ENCODE measurements at places on chromosomes 4 and X.

DNA sequence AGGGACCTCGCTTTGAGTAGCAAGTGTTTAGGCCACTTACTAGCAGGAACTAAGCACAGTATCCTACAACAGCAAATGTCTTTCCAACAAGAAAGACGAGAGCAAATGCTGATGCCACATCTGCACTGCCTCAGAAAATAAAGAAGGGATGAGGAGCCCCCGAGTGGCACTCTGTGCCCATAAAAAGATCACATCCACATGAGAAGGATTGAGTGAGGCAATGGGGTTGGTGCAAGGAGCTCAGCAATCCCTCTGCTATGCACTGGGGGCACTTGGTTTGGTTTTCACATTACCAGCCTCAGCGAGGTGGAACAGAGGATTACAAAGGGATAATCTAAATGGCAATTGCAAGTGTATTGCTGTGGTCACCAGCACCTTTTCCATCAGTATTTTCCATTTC is 252.8 kb upstream of the SLC7A11 start:
- no peak for DNase-seq

DNA sequence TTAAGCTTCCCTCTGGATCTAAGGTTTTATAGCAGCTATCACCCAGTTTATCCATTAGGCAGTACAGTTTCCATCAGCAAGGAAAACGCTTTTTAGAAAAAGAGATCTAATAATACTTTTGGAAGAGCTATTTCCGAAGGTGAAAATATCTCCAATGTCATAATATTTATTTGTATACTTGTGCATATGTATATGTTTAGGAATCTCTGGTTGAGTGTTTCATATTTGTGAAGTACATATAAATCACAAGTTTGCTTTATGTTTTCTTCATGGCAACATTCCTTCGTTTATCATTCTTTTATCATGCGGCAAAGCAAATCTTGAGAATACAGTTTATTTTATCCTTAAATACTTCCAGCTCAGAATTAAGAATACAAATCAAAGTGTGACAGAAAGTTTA is 6.2 kb upstream of the PCDH18 start:
- no peak for DNase-seq

DNA sequence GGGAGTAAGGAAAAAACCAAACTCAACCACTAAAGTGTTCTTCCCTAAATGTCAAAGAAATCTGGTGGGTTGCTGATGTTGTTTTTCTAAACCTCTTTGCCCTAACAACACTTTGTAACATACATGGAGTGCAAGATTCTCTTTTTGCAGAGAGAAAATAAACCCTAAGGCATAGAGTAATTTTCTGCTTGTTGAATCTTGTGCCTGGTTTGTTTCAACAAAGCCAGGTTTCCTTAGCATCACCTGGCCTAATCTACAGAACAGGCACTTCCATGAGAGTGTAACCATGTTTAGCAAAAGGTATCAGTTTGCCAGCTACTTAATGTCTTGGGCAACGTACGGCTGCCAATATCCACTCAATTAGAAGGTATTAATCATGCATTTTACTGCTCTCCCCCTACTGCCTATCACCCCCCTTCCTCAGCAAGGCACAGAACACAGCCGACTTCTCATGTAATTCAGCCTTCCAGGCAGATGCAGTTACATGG is 219.2 kb downstream of the MAML3 start:
- DNase-seq = no peak

DNA sequence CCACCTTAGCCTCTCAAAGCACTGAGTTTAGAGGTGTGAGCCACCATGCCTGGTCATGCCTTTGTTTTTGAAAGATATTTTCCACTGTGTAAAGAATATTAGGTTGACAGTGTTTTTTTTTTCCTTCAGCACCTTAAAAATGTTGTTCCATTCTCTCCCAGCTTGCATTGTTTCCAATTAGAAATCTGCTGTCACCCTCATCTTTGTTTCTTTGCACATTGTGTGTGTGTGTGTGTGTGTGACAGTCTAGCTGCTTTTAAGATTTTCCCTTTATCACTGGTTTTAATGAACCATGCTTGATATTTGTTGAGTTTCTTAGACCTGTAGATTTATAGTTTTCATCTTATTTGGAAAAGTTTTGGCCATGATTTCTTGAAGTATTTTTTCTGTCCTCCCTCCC is 79.0 kb upstream of the NKX1-1 start:
- no peak for DNase-seq

- DNase-seq = no peak
Observed at GRCh38 chr4:66704243-66704642, 841.1 kb downstream of the CENPC start.

DNA sequence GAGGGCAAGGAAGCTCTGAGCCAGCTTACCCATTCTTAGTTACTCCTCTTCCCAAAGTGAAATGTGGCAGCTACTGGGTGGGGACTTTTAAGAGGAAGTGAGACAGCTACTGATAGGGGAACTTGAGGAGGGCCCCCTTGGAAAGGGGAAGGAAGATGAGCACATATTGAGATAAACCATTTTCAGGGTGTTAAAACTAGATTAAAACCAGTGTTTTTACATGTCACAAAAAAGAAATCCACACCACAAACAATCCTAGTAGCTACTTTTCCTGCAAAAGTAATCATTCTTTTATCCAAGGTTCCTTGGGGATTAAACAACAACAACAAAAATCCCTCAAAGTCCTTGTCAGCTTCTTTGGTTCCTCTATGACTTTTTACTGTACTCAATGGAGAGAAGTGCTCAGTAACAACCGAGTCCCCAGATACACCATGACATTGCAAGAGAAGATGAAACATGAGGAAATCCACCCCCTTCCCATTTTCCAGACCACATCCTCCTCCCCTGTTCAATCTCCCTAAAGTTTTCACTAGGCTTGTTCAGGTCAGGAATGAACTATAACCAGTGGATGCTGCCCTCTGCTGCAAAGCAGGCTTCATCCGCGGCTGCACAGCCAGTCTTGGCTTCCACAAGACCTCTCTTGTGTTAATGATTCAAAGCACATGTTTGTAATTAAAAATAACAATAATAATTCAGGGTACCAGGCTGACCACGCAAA is 113.5 kb upstream of the TMEM164 start:
- DNase-seq = no peak

DNA sequence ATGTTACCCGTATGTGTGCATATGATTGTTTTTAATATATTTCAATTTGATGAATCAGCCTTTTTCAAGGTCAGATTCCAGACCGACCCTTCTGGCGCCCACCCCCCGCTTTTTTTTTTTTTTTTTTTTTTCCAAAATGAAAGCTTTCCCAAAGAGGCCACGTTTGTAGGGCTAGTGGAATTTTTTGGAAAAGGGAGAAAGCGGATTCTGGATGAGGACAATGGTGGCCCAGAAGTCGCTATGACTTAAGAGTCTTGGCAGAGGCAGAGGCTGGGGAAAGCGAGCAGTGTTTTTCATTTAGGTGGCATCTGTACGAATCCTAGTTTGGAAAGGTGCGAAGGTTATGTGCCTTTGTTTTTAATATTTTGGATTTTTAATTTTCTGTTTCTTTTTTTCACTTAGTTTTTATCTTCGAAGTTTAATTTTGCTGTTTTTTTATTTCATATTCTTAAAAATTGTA is 14.6 kb downstream of the NDUFB11 start:
- no peak for DNase-seq

GRCh38 chrX:41116948-41117347 is 31.7 kb downstream of the USP9X start:
- no peak for DNase-seq

- no peak for DNase-seq
Observed at GRCh38 chrX:32530802-32531403, 680.4 kb downstream of the DMD start.

DNA sequence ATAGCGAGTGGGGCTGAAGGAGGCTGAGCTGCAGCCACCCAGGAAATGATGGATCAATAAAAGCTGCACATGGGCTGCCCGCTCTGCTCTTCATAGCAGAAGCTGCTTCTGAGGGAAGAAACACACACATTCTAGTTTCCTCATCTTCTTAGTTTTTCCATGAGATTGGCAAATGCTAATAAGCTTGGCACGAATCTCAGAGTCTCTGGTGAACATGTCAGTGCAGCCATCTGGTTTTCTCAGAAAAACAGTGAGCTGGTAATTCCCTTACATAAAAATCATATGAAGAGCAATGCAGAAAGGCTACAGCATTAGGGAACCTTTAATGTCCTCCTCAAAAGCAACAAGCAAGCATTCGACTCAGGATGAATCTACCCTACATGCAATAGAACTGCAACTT is 69.9 kb downstream of the GATB start:
- DNase-seq = no peak

GRCh38 chrX:152245213-152245612 is 106.8 kb upstream of the MAGEA10 start:
- no peak for DNase-seq

GRCh38 chr4:112279882-112280315 is 5.8 kb downstream of the TIFA start:
- DNase-seq = no peak

- no peak for DNase-seq
Observed at GRCh38 chr4:183797445-183798300, 107.4 kb upstream of the STOX2 start.

GRCh38 chrX:18099745-18100144 is 120.9 kb downstream of the BEND2 start:
- DNase-seq = no peak

DNA sequence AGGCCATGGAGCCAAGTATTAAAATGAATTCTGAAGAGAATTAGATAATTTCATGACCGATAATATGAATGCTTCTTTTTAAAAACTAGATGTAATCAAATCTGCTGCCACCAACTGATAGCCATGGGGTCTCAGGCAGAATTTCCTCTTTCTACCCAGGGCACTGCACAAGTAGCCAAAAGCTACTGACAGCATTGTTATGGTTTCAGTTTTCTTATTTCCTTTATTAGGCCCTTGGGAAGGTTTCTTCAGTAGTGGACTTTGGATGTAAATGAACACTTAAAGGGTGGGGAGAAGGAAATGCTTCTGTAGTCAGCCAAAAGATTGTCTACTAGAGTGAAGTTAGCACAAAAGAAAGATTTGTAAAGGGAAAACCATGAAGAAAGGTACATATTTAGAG is 686.0 kb downstream of the ADGRL3 start:
- DNase-seq = no peak

DNA sequence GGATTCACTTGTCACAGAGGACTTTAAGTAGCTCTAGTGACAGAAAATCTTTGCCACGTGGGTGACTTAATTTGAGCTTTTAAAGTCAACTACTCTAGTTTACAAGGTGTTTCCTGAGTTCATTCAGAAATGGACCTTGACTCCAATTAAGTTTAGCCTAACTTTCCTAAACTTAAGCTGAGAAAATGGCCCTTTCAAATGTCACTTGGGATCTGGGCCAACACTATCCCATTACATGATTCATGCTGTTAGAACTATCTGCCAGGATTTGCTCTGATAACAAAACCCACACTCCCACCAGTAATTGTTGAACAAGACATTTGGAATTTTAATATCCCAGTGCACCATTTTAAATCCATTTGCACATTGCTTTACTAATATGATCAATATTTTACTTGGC is 40.8 kb downstream of the C4orf46 start:
- no peak for DNase-seq

GRCh38 chr4:10345381-10345784 is 111.8 kb downstream of the ZNF518B start:
- no peak for DNase-seq

Data from stimulated activated CD4-positive, alpha-beta T cell treated with anti-CD3 and anti-CD28 coated beads, Interleukin-1b, Interleukin-23, amount 100 ng/mL, for 24 hours (primary cell).